T1000 (cell line): ENCODE measurements at places on chromosomes 3 and 15.

DNA sequence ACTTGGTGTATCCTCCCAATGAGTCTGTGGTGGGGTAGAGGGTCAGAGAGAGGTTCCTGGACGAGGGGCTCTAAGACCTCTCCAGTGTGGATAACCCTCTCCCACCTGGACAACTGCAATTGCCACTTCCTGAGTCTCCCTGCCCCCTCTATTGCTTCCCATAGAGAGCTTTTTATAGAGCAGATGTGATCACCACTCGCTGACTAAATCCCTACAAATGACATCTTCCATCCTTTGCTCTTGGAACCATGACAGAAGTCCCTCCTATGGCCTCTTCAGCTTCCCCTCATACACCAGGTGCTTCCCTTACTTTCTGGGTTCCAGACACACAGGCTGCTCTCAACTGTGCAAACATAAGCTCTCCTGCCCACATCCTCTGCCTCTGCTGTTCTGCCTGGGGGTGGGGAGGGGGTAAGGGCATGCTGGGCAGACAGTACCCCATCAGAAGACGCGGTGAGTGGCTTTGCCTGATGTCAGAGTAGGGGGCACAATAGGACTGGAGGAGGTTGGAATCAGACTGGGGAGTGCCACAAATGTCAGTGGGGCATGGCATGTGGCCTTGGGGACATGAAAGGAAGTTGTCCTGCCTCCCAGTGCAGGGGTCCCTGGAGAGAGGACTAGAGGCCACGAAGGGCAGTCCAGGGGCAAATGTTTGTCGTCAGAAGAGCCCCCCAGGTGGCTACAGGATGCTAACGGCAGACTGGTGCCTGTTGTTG lies 15.2 kb downstream of the ITIH3 start:
- no peak for DNase-seq

DNA sequence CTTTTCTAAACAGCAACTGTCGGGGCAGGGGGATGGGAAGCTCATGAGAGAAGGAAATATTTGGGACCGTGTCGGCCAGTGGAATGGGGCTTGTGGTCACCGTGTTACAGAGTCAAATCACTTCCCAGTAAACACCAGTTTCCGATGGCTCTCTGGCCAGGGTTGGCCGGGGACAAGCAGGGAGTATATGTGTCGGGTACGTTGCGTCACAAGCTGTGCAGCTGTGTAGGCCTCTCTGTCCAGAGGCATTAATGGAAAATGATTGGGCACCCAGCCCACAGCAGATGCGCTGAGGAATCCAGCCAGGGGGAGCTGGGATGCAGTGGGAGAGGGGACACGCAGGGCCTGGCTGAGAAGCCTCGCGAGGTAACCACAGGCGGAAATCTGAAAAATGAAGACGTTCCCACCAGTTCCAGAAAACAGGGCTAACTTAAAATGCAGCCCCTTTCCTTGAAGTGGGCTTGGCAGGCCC lies 15.8 kb upstream of the ALDH1A3 start:
- DNase-seq, result no peak

DNA sequence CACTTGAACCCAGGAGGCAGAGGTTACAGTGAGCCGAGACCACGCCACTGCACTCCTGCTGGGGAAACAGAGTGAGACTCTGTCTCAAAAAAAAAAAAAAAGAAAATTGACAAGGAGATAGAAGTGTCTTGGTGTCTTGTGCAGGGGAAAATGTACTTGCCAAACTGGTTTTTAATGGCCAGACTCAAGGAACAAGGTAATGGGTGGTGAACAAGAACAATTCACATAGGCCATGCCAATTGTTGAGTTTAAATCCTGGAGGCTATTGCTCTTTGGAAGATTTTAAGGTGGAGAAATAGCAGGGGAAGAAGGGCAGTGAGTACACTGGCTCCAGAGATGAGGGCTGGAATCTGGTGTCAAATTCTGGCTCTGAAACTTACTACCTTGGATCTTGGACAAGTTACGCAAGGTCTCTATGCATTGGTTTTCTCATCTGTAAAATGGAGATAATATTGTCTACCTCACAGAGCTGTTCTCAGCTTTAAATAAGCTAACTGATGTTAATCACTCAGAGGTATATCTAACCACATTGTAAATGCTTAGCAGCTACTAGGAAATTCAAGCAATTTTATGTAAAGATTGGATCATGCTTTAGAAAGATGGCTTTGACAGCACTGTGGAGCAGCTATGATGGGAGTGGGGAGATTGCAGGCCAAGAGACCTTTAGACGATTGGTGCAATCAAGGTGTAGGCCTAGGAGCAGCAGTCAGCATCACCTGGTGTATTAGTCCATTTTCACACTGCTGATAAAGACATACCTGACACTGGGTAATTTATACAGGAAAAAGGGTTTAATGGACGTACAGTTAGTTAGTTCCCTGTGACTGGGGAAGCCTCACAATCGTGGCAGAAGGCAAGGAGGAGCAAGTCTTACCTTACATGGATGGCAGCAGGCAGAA lies 78.3 kb downstream of the B3GALNT1 start:
- DNase-seq, result no peak

DNA sequence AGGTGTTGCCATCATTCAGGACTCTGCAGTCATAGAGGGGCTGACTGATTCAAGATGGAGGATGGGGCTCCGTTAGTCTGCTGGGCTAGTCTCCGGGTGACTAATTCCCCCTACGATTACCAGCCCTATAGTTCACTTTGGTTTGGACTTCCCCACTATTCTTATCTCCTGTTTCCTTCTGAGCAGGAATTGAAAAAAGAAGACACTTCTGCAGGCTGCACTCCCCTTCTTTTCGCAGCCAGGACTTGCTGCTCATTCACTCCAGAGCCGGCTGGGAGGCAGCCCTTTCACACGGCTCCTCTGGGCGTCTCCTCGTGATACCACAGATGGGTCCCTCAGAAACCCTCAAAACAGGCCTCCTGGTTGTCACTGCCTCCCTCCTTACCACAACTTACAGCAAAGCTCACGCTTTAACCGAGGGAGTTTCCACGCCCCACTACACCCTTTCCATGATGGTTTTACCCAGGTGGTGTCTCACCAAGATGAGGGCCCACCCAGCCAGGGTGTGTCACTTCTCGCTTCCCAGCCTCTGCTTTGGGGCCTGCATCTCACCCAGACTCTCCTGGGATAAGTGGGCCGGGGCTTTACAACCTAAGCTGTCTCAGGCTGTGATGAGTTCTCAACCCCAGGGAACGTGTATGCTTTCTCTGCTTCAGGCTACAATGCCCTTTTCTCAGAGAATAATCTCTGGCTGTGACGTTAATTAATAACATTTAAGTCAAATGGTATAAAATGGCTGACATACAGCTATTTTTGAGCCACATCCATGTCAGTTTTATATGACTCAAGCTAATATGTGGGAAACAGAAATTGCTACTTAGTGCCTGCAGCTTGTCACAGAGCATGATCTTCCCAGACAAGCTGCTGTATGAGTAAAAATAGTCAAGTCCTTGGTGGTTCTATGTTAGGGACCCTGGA lies 11.9 kb downstream of the CX3CR1 start:
- DNase-seq, result no peak

DNA sequence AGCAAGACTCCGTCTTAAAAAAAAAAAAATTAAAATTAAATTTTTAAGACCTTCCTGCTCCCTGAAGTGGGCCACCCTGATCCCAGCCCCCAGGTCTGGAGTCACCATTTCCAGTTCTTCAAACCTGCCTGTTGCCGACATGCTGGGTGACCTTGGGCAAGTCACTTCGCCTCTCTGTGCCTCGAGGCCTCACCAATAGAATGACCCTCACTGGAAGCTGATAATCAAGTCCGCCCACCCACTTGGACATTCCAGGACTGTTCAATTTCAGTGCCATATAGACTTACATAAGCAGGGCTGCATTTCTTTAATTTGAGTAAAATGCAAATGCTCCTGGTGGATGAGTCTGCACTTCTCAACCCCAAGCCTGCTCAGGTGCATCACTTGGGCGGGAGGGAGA lies 39.3 kb upstream of the FURIN start:
- DNase-seq, result no peak

GRCh38 chr15:71245588-71245987 lies 130.3 kb downstream of the THSD4 start:
- DNase-seq, result no peak
